Right cardiac atrium (tissue), 5 donors: ENCODE measurements at places on chromosomes 1 and 21. TPM values are rescaled to one million over a fixed set of nuclear protein-coding genes. Genes with fewer than 3 reads are reported as not detected.

OVAAL gene
- total RNA-seq = 0.69 TPM

DNA sequence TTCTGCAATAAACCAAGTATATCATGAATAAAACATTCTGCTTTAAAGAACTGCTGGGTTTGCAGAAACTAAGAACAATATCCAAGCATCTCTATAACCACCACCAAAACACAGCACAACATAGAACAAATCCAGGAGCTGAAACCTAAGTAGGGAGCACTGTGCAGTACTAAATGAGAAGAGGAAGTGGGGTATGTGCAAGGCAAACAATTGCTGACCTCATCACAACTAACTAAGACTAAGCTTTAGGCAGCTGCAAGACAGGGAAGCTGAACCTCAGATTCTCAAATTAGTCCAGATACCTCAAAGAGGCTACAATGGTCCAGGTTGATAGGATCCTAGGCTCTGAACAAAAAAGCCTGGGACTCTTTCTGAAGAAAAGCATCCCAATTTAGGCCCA, 172.6 kb downstream of the SLC44A5 start:
- DNase-seq = no peak

DNA sequence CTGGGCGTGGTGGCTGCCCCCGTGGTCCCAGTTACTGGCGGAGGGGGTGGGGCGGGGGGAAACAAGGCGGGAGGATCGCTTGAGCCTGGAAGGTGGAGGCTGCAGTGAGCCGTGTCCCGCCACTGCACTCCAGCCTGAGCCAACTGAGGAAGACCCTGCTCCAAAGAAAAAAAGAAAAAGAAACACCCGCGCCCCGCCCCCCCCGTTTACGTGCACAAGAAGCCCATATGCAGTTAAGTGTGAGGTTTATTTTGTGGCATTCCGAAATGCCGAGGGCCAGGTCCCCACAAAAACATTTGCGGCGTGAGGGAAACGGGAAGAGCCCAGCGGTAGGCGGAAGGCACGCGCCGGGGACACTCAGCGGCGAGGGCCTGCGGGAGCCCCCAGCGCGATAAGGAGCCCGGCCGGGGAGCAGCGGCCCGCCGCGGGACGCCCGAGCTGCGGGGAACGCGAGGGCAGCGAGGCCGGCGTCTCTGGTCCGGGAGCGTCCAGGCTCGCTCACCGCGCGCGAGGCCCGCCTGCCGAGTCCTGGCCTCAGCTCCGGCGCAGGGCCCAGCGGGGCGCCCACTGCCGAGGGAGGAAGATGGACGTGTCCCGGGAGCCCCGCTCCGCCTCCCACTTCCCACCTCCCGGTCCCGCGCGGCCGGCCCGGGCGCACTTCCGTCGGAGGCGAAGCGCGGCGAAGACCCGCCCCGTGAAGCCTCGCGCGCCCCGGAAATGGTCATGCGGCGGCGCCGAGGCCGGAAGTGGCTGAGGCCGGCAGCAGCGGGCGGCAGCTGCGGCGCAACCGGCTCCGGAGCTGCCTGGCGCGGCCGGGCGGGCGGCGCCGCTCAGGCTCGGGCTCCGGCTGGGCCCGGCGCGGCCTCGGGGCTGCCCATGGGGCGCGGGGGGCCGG, at the start of gene TRAPPC10:
Gene TRAPPC10, plus strand, starts transcription at position 731 of the 895 bp plus-strand sequence. CDS start 185 bp downstream, outside the sequence.
- peak; percentile 94 for DNase-seq

KDM5B gene
- total RNA-seq = 18.9 TPM

C1QA gene
- total RNA-seq = 143 TPM

DNA sequence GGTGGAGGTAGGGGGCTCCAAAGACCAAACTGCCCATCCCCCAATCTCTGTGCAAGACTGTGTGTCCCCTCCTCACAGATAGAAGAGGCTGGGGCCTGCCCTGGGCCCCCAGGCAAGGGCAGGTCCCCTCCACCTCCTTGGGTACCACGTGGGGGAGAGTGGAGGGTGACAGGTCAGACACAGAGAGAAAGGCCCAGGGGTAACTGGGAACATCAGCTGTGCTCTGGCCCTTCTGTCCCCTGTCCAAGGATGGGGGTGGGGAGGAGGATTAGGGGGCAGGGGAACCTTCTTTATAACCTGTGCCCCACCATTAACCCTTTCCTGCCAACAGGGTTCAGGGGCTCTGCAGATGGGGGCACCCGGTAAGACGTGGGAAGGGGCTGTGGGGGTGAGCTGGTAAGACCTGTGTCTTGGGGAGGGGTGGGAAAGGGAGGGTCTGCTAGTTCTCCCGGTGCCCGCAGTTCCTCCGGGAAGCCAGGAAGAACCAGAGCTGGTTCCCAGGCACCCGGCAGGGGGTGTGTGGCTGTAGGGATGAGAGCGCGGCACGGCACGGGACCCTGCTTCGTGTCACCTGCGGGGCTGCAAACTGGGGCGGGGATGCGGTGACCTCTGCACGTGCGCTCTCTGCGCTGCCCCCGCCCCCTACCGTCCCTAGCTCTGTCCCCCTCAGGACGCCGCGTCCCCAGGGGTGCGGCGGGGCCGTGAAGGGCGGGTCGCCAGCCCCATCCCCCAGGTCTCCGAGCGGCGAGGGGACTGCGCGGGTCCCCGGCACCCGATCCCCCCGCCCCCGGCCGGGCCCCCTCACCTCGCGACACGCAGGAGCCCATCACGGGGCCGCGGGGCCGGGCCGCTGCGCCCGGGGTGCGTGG, 601 bp downstream of the FAM131C start:
- no peak for DNase-seq

ILDR2 gene
- 3.4 TPM for total RNA-seq

DNA sequence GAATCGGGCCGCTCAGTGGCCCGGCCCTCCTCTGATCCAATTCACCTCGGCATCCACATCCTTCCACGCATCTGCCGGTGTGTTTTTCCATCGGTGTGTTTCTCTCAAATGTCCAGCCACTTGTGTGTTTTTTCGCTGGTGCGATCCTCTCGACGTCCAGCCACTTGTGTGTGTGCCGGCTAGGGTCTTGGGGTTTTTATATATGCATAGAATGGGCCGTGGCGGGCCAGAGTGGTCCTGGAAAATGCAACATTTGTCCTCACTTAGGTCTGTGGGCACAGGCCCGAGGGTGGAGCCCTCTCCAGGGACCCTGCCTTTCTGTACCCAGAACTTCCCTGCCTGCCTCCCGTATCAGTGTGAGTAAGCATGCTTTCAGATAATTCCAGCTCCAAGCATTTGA, 1106.4 kb downstream of the AMY1C start:
- DNase-seq = no peak

OR2AK2 gene
- not detected for total RNA-seq

- DNase-seq = no peak
These were observed 10.5 kb downstream of the KCNJ15 start for GRCh38 chr21:38267136-38267755.

DDX20 gene
- total RNA-seq = 6.6 TPM

- DNase-seq = no peak
These were observed 78.2 kb downstream of the MACF1 start for GRCh38 chr1:39282537-39283216.
